ENCODE measurements at places on chromosomes 11 and 22.
A peak's percentile ranks its signal among the peaks of the same experiment; 100 is the strongest.

DNA sequence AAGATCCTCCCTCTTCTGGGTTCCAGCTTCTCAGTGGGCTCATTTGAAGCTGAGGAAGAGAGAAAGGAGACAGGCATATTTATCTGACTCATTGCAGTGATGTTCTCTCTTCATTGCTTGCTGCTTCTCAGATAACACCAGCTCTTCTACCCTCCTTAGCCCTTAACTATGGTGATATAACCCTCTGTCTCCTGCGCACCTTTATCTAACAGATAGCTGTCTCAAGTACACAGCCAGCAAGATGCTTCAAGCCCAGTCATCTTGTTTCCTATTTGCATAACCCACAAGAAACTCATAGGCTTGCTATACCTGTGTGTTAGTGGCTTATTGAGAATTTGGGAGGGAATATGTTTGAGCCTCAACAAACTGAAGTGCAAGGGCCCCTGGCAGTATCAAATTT, 12.6 kb downstream of the PRSS23 start:
- no peaks in the 10 kb centered on the region for H3K36me3 ChIP-seq
- no peaks in the 10 kb centered on the region for H3K4me1 ChIP-seq
- no peaks in the 10 kb centered on the region for H3K27me3 ChIP-seq
- no peak overlapping the region for H3K27ac ChIP-seq
- DNase-seq = no peak

GRCh38 chr11:114033066-114033465, 26.4 kb upstream of the ZBTB16 start:
- H3K4me3 ChIP-seq = no peak overlapping the region
- no peak overlapping the region for H3K27ac ChIP-seq
- peaks cover 16% of the 10 kb centered on the region for H3K4me1 ChIP-seq
- H3K27me3 ChIP-seq = no peaks in the 10 kb centered on the region

GRCh38 chr11:12914400-12914912, 94.7 kb upstream of the RASSF10 start:
- no peaks in the 10 kb centered on the region for H3K27me3 ChIP-seq
- H3K4me1 ChIP-seq = no peaks in the 10 kb centered on the region

- H3K4me3 ChIP-seq = no peak overlapping the region
- H3K27me3 ChIP-seq = no peaks in the 10 kb centered on the region
- no peak overlapping the region for H3K27ac ChIP-seq
- peaks cover 4% of the 10 kb centered on the region for H3K4me1 ChIP-seq
- peaks cover 34% of the 10 kb centered on the region for H3K36me3 ChIP-seq
These were observed 32.1 kb upstream of the ACR start for GRCh38 chr22:50705851-50706351.

DNA sequence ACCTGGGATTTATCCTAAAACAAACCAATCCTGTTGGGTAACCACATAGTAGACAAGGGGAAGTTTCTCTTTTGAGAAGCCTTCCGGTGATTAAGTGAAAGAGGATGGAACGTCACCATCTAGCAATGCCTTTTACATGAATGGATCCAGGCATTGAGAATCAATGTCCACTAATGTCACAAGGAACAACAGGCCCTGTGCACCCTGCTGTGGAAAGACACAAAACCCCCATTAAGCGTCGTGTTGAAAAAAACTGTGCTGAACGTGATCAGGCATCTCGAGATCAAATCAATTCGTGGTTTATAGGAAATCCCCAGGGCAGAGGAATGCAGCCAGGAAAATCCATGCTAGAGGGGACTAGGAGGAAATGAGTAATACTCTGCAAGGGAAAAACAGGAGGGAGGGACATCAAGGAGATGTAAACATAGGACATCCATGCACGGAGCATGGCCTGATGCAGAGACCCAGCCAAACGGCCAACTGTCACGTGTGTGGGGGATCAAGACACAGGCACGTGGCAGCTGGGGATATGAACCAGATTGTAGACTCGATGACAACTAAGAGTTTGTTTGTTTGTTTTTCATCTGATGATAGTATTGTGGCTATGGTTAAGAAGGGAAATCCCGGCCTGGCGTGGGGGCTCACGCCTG, 38.6 kb upstream of the CARS1 start:
- H3K4me1 ChIP-seq = no peaks in the 10 kb centered on the region
- H3K27me3 ChIP-seq = no peaks in the 10 kb centered on the region
- no peak for DNase-seq
- H3K36me3 ChIP-seq = no peaks in the 10 kb centered on the region
- peak overlapping the region; percentile 21 for H3K27ac ChIP-seq

DNA sequence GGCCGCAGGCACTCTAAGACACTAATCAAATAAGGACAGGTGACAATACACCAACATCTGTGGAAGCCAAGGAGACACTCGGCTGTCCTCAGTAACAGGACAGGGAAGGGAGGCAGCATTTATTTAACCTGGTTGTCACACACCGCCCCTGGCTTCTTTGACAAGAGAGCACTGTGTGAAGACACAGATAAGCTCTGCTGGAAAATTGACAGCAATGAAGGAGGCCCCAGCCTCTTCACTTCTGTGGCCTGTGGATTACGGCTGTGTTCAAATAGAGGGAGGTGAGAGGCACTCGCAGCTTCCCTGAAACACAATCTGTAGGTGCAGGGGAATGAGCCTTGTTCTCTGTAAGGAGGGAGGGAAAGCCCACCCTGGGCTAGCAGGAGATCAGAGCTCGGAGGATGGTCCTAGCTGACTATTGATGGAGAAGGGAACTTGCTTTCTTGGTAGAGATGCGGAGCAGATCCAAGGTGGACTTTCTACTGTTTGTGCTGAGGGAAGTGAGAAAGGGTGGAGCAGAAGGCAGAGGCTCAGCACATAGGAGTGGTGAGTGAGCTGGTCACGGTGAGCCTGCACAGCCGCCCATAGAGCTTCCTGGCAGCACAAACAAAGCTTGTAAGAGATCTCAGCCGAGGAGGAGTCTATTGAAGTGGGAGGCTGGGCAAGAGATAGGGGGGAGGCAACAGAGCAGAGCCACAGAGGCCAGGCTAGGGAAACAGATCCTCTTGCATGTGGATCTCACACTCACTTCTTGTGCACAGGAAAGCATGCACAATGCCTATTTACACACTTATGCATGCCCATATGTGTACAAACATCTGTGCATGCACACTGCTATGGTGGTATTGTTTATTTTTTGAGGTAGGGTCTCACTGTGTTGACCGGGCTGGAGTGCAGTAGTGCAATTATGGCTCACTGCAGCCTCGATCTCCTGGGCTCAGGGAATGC, 114.6 kb upstream of the THY1 start:
- H3K27me3 ChIP-seq = peaks cover 11% of the 10 kb centered on the region
- DNase-seq = no peak
- no peak overlapping the region for H3K4me3 ChIP-seq
- H3K36me3 ChIP-seq = no peaks in the 10 kb centered on the region

DNA sequence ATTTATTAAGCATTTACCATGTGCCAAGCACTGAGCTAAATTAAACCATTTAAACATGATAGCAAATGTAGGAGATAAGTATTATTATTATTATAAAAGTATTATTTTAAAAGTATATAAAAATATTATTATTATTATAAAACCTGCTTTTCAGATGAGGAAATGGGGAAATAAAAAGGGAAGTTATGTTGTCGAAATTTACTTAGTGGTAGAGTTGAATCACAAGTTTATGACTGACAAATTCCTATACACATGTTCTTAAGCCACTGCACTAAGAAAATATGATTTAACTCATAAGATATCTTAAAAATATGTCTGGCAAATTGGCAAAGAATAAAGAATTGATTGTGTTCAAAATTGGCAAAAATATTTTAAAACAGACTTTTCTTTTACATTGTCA, 53.8 kb downstream of the CASP12 start:
- DNase-seq = no peak
- no peaks in the 10 kb centered on the region for H3K27me3 ChIP-seq
- no peak overlapping the region for H3K4me3 ChIP-seq
- no peak overlapping the region for H3K27ac ChIP-seq

- H3K36me3 ChIP-seq = no peaks in the 10 kb centered on the region
- H3K27me3 ChIP-seq = no peaks in the 10 kb centered on the region
- peak; percentile 32 for DNase-seq
- H3K4me3 ChIP-seq = peak overlapping the region; percentile 72
- H3K27ac ChIP-seq = peak overlapping the region; percentile 89
These were observed 450 bp downstream of the ZBTB44 start for GRCh38 chr11:130314184-130314749.

DNA sequence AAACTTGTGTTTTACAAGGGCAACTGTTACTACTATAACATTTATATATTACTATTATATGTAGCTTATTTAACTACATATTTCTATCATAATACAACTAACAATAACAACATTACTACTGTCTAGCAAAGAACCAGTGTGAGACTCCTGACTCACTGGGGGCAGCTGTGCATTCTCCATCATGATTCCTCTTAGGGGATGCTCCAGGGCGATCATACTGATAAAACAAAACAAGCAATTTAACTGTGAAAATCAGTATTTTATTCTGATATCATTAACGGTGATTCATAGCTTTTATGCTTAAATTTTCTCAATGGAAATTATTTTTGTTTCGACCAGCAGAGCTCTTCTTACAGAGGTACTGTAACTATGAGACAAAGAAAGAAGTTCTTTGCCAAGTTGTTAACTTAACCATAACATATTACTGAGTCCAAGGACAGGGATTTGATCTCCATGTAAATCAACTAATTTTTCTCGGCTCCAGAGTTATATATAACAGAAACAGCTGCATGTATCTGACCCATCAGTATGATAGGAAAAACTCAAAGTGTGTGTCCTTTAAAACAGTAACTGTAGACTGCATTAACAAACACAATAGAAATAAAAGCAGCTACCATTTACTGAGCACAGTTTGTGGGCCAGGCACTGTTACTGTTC, 24.8 kb upstream of the FNBP4 start:
- H3K4me1 ChIP-seq = no peaks in the 10 kb centered on the region
- no peak overlapping the region for H3K27ac ChIP-seq

GRCh38 chr22:29954203-29954855, 71.4 kb downstream of the MTMR3 start:
- H3K27me3 ChIP-seq = no peaks in the 10 kb centered on the region
- H3K27ac ChIP-seq = no peak overlapping the region
- no peaks in the 10 kb centered on the region for H3K36me3 ChIP-seq
- DNase-seq = no peak
- H3K4me3 ChIP-seq = no peak overlapping the region

DNA sequence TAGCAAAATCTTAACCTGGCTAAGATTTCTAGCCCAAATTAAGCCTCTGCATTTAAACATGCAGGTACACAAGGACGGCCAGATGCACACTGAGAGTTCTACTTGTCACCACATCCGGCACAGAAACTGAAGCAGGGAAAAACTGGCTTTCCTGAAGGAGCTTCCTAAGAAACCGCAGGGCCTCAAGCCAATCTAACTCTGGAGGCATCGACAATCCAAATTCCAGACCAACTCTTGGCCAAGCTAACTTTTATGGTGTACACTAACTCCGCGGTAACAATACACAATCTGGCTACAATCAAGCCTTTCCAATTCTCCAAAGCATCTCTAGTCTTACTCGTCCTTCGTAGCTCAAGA, 1.2 kb downstream of the MSANTD2 start:
- H3K4me3 ChIP-seq = peak overlapping the region; percentile 87
- no peaks in the 10 kb centered on the region for H3K36me3 ChIP-seq
- peak overlapping the region; percentile 99 for H3K27ac ChIP-seq
- no peak for DNase-seq
- H3K27me3 ChIP-seq = no peaks in the 10 kb centered on the region

GRCh38 chr11:13687271-13687670, 18.8 kb downstream of the FAR1 start:
- no peak overlapping the region for H3K27ac ChIP-seq
- H3K27me3 ChIP-seq = no peaks in the 10 kb centered on the region
- no peaks in the 10 kb centered on the region for H3K36me3 ChIP-seq

GRCh38 chr11:121134741-121135312, 33.8 kb downstream of the TECTA start:
- DNase-seq = no peak
- H3K27ac ChIP-seq = no peak overlapping the region
- no peaks in the 10 kb centered on the region for H3K27me3 ChIP-seq
- no peak overlapping the region for H3K4me3 ChIP-seq
- no peaks in the 10 kb centered on the region for H3K4me1 ChIP-seq

GRCh38 chr22:38338772-38339379, 21.6 kb upstream of the CSNK1E start:
- H3K4me1 ChIP-seq = peaks cover 2% of the 10 kb centered on the region
- H3K27me3 ChIP-seq = peaks cover 11% of the 10 kb centered on the region
- no peaks in the 10 kb centered on the region for H3K36me3 ChIP-seq
- DNase-seq = no peak

GRCh38 chr22:32810555-32811133, 9.1 kb downstream of the TIMP3 start:
- H3K27me3 ChIP-seq = no peaks in the 10 kb centered on the region
- no peak overlapping the region for H3K4me3 ChIP-seq
- H3K4me1 ChIP-seq = peaks cover under 1% of the 10 kb centered on the region
- no peak for DNase-seq
- H3K36me3 ChIP-seq = no peaks in the 10 kb centered on the region

GRCh38 chr11:65864706-65865471, 4.7 kb downstream of the MUS81 start:
- no peaks in the 10 kb centered on the region for H3K27me3 ChIP-seq
- no peak for DNase-seq
- peaks cover 51% of the 10 kb centered on the region for H3K4me1 ChIP-seq
- peaks cover 71% of the 10 kb centered on the region for H3K36me3 ChIP-seq
- H3K27ac ChIP-seq = no peak overlapping the region

- no peaks in the 10 kb centered on the region for H3K27me3 ChIP-seq
- H3K36me3 ChIP-seq = no peaks in the 10 kb centered on the region
- DNase-seq = no peak
- no peak overlapping the region for H3K4me3 ChIP-seq
- no peak overlapping the region for H3K27ac ChIP-seq
These were observed 33.9 kb upstream of the PANX2 start for GRCh38 chr22:50136581-50137015.

- H3K27me3 ChIP-seq = no peaks in the 10 kb centered on the region
- H3K36me3 ChIP-seq = no peaks in the 10 kb centered on the region
- H3K4me3 ChIP-seq = no peak overlapping the region
- no peak for DNase-seq
- H3K4me1 ChIP-seq = no peaks in the 10 kb centered on the region
These were observed 80.7 kb upstream of the NCAM1 start for GRCh38 chr11:112880495-112880894.

GRCh38 chr22:22689621-22690345, 45.4 kb downstream of the GGTLC2 start:
- H3K27me3 ChIP-seq = no peaks in the 10 kb centered on the region
- no peak overlapping the region for H3K27ac ChIP-seq
- H3K4me3 ChIP-seq = no peak overlapping the region
- H3K36me3 ChIP-seq = no peaks in the 10 kb centered on the region
- no peak for DNase-seq

DNA sequence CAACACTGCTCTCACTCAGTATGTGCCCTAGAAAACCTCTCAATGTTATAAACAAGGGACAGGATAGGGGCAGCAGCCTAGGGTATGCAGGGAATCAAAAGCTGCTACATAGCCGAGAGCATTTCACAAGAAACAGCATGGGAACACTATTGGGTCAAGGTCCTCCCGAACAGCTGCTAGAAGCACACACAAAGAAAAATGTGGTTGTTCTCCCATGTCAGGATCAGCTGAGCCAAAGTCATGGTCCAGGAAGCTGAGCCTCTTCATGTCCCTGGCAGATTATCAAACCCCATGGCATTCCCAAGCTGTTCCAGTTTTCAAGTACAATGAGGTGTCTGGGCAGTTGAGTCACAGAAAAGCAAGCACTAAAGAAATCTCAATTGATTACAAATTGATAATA, 21.0 kb upstream of the GDPD4 start:
- peak; percentile 20 for DNase-seq
- H3K27ac ChIP-seq = no peak overlapping the region
- H3K36me3 ChIP-seq = peaks cover 53% of the 10 kb centered on the region
- no peaks in the 10 kb centered on the region for H3K27me3 ChIP-seq

GRCh38 chr22:30667494-30668385, at the start of gene DUSP18:
DUSP18 (minus strand) TSS chr22:30667875; CDS start chr22:30664003, 3,872 bp downstream.
- peak within 1 kb of the TSS; percentile 70 for H3K4me3 ChIP-seq
- H3K4me1 ChIP-seq = no peaks in the 10 kb centered on the region
- peak within 1 kb of the TSS; percentile 80 for H3K27ac ChIP-seq
- peaks cover 13% of the 10 kb centered on the region for H3K36me3 ChIP-seq
